ENCODE measurements at places on chromosomes 2 and 18. TPM values are rescaled to one million over a fixed set of nuclear protein-coding genes. Genes with fewer than 3 reads are reported as not detected.
A peak's percentile ranks its signal among the peaks of the same experiment; 100 is the strongest.

GRCh38 chr2:23761638-23762037 is 165.3 kb downstream of the ATAD2B start:
- no peaks in the 10 kb centered on the region for H3K4me1 ChIP-seq
- H3K27me3 ChIP-seq = no peaks in the 10 kb centered on the region
- no peaks in the 10 kb centered on the region for H3K36me3 ChIP-seq
- H3K27ac ChIP-seq = no peak overlapping the region
- no peak overlapping the region for H3K4me3 ChIP-seq

The COLEC12 gene
- total RNA-seq = 2.3 TPM

GRCh38 chr18:44771572-44771955 is 90.9 kb downstream of the SETBP1 start:
- H3K27ac ChIP-seq = no peak overlapping the region
- no peaks in the 10 kb centered on the region for H3K27me3 ChIP-seq
- DNase-seq = no peak
- H3K4me3 ChIP-seq = no peak overlapping the region
- H3K4me1 ChIP-seq = peaks cover 3% of the 10 kb centered on the region

- no peaks in the 10 kb centered on the region for H3K36me3 ChIP-seq
- no peaks in the 10 kb centered on the region for H3K27me3 ChIP-seq
- peaks cover 12% of the 10 kb centered on the region for H3K4me1 ChIP-seq
- H3K27ac ChIP-seq = no peak overlapping the region
Observed at GRCh38 chr2:1708476-1709334, 35.6 kb downstream of the PXDN start.

The HOXD10 gene
- total RNA-seq = not detected

The ALK gene
- total RNA-seq = 0.09 TPM

GRCh38 chr2:60926741-60927552 is 45.6 kb downstream of the REL start:
- no peaks in the 10 kb centered on the region for H3K36me3 ChIP-seq
- H3K4me1 ChIP-seq = no peaks in the 10 kb centered on the region
- no peak for DNase-seq
- H3K4me3 ChIP-seq = no peak overlapping the region

The SLC39A6 gene
- total RNA-seq = 37.2 TPM

- peak; percentile 22 for DNase-seq
- no peaks in the 10 kb centered on the region for H3K27me3 ChIP-seq
- H3K4me1 ChIP-seq = no peaks in the 10 kb centered on the region
- no peaks in the 10 kb centered on the region for H3K36me3 ChIP-seq
- H3K27ac ChIP-seq = no peak overlapping the region
Observed at GRCh38 chr2:46547223-46548102, 68.1 kb downstream of the TMEM247 start.

DNA sequence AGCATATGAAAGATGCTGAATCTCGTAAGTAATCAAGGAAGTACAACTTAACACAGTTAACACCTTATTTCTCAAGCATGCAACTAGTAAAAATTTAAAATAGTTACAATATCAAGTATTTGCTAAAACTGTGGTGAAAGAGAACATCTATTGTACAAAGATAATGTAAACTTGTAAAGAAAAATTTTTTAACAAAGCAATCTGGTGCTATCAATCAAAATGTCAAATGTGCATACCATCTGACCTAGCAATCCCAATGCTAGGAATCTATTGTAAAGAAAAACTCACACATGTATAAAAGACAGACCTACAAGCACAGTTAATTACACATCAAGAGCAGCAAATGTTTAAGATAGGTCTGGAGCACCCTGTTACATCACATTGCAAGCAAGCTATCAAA is 90.1 kb downstream of the SLC66A3 start:
- no peaks in the 10 kb centered on the region for H3K27me3 ChIP-seq
- no peaks in the 10 kb centered on the region for H3K36me3 ChIP-seq
- H3K27ac ChIP-seq = no peak overlapping the region
- no peaks in the 10 kb centered on the region for H3K4me1 ChIP-seq

The MSTN gene
- total RNA-seq = not detected

The CMPK2 gene
- total RNA-seq = 0.31 TPM

GRCh38 chr2:224211181-224211480 is 172.0 kb upstream of the SERPINE2 start:
- H3K36me3 ChIP-seq = no peaks in the 10 kb centered on the region
- no peaks in the 10 kb centered on the region for H3K4me1 ChIP-seq
- no peak for DNase-seq
- H3K27ac ChIP-seq = no peak overlapping the region

GRCh38 chr18:26119246-26119645 is 14.4 kb upstream of the PSMA8 start:
- H3K4me3 ChIP-seq = no peak overlapping the region
- no peak overlapping the region for H3K27ac ChIP-seq
- DNase-seq = no peak
- no peaks in the 10 kb centered on the region for H3K36me3 ChIP-seq
- no peaks in the 10 kb centered on the region for H3K27me3 ChIP-seq

GRCh38 chr18:24913507-24914170 is 438.3 kb downstream of the ZNF521 start:
- H3K27ac ChIP-seq = no peak overlapping the region
- no peaks in the 10 kb centered on the region for H3K36me3 ChIP-seq
- peaks cover 3% of the 10 kb centered on the region for H3K4me1 ChIP-seq
- no peak for DNase-seq
- H3K4me3 ChIP-seq = no peak overlapping the region

The ICOS gene
- total RNA-seq = not detected

DNA sequence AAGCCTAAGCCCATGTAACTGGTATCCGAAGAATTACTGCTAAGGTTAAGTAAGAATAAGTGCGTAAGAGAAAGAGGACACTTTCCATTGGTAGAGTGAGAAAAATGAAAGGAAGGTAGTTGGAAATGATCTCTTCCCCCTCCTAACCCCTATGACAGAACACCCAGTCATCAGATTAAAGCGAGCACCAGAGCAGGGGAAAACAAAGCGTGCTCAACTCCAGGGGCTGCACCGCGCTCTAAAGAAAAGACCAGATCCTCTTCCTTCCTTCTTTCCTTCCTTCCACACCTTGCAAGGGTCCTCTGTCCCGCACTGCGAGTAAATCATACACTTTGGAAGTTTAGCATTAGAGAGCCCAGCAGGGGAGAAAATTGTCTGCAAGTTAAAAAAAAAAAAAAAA is 971 bp upstream of the CDH7 start:
- H3K27ac ChIP-seq = no peak overlapping the region
- peak overlapping the region; percentile 73 for H3K4me3 ChIP-seq
- H3K27me3 ChIP-seq = peaks cover 28% of the 10 kb centered on the region
- H3K36me3 ChIP-seq = no peaks in the 10 kb centered on the region
- DNase-seq = no peak
- H3K4me1 ChIP-seq = peaks cover 4% of the 10 kb centered on the region

GRCh38 chr18:28086670-28087552 is 90.0 kb downstream of the CDH2 start:
- H3K4me1 ChIP-seq = peaks cover 9% of the 10 kb centered on the region
- no peaks in the 10 kb centered on the region for H3K36me3 ChIP-seq
- H3K27ac ChIP-seq = no peak overlapping the region
- no peak for DNase-seq
- H3K27me3 ChIP-seq = peaks cover 25% of the 10 kb centered on the region
- H3K4me3 ChIP-seq = no peak overlapping the region
